ENCODE measurements at places on chromosomes 7 and 10.
A peak's percentile ranks its signal among the peaks of the same experiment; 100 is the strongest.

- DNase-seq = no peak
Measured at GRCh38 chr10:71766717-71767419, 6.5 kb downstream of the VSIR start.

DNA sequence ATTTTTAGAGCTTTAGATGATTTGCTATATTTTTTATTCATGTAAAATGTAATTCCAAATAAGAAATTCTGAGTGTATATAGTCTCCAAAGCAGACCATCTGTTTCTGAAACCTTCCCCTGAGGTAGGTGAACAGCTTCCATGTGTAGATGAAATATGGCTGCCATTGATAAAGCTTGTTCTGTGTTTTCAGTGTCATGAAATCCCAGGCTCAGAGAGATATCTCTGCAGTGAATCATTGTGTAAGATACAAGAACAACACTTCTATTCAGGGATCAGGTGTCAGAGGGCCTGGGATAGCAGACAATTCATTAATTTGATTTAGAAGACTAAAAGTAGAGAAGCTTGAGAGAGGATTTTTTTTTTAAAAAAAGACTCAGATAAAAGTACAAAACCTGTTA, 29.1 kb downstream of the ACTA2 start:
- no peak for DNase-seq

- DNase-seq = no peak
Measured at GRCh38 chr7:41297166-41297565, 405.7 kb downstream of the INHBA start.

GRCh38 chr7:29194594-29195427, at the start of gene CHN2:
CHN2 (plus strand) TSS chr7:29194775.
- peak; percentile 84 for DNase-seq

DNA sequence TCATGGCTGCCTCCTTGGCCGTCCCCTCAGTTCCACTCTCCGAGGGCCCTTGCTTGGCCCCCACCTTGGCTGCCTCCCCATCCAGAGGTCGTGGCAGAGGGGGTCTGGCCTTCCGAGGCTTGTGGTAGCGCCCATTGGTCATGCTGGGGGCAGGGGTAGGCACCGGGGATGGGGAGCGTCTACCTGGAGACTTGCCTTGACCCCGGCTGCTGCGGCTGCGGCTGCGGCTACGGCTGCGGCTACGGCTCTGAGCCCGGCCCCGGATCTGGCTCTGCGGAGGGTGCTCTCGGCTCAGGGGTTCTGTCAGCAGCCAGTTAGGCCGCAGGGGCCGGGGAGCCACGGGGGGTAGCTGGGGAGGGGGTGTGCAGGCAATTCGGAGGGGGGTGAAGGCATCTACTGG, 10.7 kb downstream of the LZTS2 start:
- DNase-seq = no peak

DNA sequence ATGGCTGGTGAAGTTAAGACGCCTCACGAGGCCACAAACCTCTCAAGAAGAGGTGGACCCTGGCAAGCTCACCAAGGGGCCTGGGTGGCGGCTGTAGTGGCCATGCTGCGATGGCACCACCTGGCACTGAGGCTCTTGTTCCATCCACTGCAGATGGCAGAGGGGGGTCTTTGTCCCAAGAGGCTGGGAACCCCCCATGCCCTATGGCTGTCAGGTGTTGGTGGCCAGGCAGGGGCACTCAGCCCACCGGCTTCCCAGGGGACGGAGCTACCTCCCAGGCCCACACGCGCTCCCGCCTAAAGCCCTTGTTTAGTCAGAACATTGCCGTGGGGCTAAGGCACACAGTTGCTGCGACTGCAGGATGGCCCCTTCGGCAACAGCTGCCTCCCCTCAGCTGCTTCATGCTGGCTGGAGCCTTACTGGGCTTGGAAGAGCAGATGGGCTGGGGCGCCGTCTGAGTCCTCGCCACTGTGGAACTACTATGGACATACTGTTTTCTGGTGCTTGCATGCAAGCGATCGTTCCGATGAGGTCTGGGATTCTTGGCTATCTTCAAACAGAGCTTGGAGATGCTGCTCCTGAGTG, 46.8 kb downstream of the DPYSL4 start:
- no peak for DNase-seq

GRCh38 chr10:30170814-30171213, 111.4 kb upstream of the JCAD start:
- no peak for DNase-seq

- DNase-seq = no peak
Measured at GRCh38 chr7:152495867-152496266, 60.1 kb upstream of the KMT2C start.

- no peak for DNase-seq
Measured at GRCh38 chr10:42755028-42755451, 27.6 kb upstream of the BMS1 start.

DNA sequence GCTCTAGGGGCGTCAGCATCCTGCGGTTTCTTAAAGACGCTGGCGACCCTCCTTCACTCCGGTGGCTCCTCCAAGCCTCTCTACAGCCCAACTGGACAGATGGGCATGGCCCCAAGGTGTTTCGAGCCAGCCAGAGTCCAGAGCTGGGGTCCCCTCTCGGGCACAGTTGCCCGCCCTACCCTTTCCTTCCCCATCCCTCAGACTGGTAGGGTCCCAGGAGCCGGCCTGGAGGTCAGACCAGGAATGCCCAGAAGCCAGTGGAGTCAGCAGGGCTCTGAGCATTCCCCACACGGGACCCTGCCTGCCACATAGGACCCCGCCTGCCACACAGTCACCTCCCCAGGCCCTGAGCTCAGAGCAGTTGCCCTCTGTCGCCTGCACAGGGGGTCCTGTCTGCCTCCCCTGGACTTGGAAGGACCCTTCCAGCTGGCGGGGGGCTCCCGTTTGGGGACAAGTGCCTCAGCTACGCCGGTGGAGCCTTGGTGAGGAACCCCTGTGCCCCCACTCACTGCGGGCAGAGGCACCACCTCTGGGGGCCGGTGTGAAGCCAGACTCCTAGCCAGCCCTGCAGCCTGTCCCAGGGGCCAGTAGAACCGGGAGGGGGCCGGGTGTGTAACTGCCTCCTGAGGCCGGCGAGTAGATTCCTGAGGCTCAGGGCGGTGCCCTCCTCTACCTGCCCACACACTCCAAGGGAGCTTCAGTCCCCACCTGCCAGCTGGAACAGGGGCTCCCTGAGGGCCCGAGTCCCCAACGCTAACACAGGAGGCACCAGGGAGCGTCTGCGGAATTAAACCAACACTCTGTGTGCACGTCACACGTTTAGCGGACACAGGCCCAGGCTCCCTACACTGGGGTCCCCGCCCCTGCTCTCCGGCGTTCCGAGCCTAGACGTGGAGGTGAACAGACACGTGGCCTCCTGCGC, 19.4 kb upstream of the PDGFA start:
- DNase-seq = no peak

GRCh38 chr10:23516530-23516929, 77.7 kb downstream of the OTUD1 start:
- DNase-seq = no peak

GRCh38 chr10:97895915-97896314, 46.3 kb downstream of the GOLGA7B start:
- no peak for DNase-seq

- no peak for DNase-seq
Measured at GRCh38 chr10:58859526-58859925, 316.9 kb upstream of the PHYHIPL start.

Measured in C1 segment of cervical spinal cord (tissue), 14 donors.